ENCODE measurements at places on chromosomes 6 and 20. TPM values are rescaled to one million over a fixed set of nuclear protein-coding genes. Genes with fewer than 3 reads are reported as not detected.

The CLDN20 gene
- 0.05 TPM for polyA plus RNA-seq

The AGER gene
- 1.7 TPM for polyA plus RNA-seq

DNA sequence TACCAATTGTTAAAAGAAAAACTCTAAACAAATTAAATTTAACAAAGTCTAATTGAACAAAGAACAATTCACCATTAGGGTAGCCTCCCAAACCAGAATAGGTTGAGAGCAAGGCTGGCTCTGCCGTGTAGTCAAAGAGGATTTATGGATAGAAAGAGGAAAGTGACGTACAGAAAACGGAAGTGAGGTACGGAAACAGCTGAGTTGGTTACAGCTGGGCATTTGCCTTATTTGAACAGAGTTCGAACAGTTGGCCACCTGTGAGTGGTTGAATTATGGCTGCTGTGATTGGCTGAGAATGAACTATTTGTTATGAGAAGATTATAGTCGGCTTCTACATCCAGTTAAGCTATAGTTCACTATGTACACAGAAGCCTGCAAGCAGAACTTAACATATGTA, 18.5 kb upstream of the ISM1 start:
- DNase-seq = no peak

- no peak for DNase-seq
Measured at GRCh38 chr6:90493332-90493731, 93.5 kb downstream of the MAP3K7 start.

GRCh38 chr6:141682391-141682790, 450.3 kb upstream of the GJE1 start:
- DNase-seq = no peak

DNA sequence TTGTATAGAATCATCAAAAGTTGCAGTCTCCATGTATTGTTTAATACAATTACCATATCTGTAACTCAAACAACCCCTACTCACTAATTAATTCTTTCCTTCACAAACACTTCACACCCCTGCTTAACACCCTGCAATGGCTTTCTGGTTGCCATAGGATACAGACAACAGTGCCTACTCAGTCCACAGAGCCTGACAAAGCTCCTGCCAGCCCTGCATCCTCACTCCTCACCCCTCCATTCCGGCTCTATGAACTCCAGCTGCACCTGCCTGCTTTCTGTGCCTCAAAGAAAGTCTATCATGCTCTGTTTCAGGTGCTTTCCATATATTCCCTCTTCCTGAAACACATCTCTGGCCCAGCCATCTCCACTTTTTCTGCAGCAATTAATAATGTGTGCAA, 253.4 kb downstream of the HACE1 start:
- no peak for DNase-seq

DNA sequence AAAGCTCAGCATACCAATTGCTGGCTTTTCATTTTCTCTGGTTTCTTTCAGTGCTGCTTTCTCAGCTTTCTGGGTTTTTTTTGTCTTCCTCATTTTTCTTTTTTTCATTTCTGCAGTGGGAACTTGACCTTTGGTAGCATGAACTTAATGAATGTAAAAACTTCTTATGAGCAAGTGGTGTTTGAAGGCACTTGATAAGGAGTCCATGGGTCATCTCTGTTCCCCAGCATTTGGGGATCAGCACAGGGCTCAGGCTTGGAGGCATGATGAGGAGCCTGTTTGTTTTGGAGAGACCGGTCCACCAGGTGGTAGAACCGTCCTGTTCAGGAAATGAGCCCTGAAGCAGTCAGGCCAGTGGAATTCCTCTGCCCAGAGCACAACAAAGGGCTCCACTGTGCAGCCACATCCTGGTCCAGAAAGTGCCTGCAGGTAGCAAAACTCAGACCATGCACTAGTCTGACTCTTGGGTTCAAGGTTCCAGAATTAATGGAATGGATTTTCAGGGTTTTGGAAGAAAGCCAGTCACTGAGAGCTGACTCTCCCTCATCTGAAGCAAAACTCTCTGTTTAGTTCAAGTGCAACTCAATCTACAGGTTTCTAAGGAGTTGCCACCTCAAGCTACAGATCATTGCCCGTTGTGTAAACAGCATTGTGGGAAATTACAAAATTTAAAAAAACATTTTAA, 52.3 kb upstream of the ADGRF1 start:
- no peak for DNase-seq

GRCh38 chr20:4555188-4555890, 166.4 kb upstream of the PRND start:
- DNase-seq = no peak

DNA sequence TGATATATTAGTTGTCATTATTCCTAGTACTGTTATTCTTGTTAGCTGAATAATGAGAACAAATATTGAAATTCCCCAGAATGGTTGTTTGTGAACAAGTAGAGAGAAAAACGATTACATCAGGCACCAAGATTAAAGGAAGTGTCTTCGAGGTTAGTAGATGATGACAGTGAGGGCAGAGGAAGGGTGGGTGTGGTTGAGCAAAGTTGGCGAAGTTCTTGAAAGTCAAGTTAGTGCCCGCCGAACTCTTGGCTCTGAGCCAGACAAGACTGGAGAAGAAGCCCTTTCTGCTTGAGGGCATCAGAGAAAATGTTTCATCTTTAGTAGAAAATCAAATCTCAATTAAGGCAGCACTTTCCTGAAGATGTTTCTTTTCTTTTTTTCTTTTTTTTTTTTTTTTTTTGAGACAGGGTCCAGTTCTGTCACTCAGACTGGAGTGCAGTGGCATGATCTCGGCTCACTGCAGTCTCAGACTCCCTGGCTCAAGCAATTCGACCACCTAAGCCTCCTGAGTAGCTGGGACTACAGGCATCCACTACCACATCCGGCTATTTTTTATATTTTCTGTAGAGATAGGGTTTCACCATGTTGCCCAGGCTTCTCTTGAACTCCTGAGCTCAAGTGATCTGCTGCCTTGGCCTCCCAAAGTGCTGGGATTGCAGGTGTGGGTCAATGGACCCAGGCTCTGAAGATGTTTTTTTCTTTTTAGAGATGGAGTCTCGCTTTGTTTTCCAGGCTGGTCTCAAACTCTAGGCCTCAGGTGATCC, 77.1 kb downstream of the SGK1 start:
- DNase-seq = peak; percentile 77

DNA sequence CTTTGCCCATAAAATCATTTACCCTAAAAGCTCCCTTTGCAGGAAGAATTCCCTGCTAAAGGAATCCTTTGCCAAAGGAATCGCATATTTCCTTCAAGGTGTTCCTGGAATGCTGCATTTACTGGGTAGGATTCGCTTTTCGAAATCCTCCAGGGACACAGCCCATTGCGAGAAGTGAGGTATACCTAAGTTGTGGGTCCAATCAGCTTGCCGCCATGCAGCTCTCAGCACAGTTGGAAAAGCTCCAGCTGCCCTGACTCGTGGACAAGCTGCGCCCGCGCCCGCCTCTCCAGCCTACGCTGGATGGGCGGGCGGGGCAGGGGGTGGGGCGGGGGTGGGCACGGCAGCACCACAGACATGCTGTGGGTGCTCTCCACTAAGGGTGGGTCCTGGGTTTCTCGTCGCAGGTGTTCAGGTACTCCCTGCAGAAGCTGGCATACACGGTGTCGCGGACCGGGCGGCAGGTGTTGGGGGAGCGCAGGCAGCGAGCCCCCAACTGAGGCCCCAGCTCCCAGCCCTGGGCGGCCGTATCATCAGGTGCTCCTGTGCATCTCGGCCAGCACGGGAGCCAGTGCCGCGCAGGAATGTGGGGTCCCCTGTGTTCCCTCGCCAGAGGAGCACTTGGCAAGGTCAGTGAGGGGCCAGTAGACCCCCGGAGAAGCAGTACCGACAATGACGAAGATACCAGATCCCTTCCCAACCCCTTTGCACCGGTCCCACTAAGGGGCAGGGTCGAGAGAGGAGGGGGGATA, 1.4 kb downstream of the NNAT start:
- peak; percentile 75 for DNase-seq

DNA sequence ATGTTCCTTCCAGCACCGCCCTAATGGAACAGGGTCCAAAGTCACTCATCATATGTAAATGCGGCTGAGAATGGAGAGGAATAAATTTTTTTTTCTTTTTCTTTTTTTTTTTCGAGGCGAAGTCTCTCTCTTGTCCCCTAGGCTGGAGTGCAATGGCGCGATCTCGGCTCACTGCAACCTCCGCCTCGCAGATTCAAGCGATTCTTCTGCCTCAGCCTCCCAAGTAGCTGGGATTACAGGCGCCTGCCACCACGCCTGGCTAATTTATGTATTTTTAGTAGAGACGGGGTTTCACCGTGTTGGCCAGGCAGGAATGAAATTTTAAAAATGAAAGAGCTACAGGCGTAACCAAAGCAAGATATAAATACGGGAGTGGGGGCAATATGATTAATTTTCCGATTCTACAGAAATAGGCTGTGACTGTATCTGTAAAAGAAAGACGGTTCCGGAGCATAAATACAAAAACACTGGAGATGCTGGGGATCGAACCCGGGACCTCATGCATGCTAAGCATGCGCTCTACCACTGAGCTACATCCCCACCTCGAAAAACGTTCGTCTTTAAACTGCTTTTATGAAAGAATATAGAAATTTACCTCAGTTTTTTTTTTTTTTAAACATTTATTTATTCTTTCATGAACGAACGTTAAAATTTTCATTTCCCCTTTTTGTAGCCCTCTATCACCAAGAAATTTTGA, 132.2 kb downstream of the GPX5 start:
- peak; percentile 50 for DNase-seq

DNA sequence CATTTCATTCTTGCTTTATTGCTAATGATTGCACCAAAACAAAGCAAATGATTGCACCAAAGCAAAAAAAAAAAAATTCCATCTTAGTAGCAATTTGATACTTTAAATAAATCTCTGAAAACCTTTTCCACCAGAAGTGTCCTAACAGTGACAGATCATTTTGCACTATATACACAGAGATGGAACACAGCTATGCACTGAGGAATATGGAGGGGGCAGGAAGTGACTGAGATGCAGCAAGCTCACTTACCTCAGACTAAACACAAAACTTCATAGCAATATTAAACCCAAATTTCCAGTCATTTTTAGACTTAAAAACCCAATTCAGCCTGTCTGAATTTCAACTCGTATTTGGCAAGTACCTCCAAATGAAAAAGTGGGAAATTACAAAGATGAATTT, 41.2 kb downstream of the HIVEP2 start:
- DNase-seq = no peak

- DNase-seq = no peak
Measured at GRCh38 chr6:110250838-110251237, 70.6 kb downstream of the CDC40 start.

DNA sequence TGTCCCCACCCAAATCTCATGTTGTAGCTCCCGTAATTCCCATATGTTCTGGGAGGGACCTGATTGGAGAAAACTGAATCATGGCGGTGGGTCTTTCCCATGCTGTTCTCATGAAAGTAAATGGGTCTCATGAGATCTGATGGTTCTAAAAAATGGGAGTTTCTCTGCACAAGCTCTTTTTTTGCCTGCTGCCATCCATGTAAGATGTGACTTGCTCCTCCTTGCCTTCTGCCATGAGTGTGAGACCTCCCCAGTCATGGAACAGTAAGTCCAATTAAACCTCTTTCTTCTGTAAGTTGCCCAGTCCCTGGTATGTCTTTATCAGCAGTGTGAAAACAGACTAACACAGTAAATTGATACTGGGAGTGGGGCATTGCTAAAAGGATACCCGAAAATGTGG, 1218.4 kb upstream of the CITED2 start:
- DNase-seq = no peak

GRCh38 chr6:30130887-30131862, 4.8 kb upstream of the TRIM40 start:
- peak; percentile 30 for DNase-seq

Measured in psoas muscle (tissue), 8 donors.